Activated CD8-positive, alpha-beta T cell treated with anti-CD3 and anti-CD28 coated beads, Interleukin-2, amount 10 ng/mL, durations not matched to agents 7 days and 5 days (primary cell): ENCODE measurements at places on chromosomes 3 and 15. TPM values are rescaled to one million over a fixed set of nuclear protein-coding genes. Genes with fewer than 3 reads are reported as not detected.
A peak's percentile ranks its signal among the peaks of the same experiment; 100 is the strongest.

Gene ADAMTSL3
- total RNA-seq = not detected

Gene SERP1
- 83.4 TPM for total RNA-seq

GRCh38 chr3:37499061-37499785, 324.8 kb upstream of the LRRFIP2 start:
- no peaks in the 10 kb centered on the region for H3K36me3 ChIP-seq
- DNase-seq = no peak
- peaks cover 31% of the 10 kb centered on the region for H3K27me3 ChIP-seq
- peaks cover 10% of the 10 kb centered on the region for H3K4me1 ChIP-seq
- H3K27ac ChIP-seq = no peak overlapping the region
- no peak overlapping the region for H3K4me3 ChIP-seq

- no peaks in the 10 kb centered on the region for H3K36me3 ChIP-seq
- no peak overlapping the region for H3K27ac ChIP-seq
- H3K27me3 ChIP-seq = peaks cover 9% of the 10 kb centered on the region
- DNase-seq = peak; percentile 18
- H3K4me1 ChIP-seq = peaks cover 2% of the 10 kb centered on the region
Observed at GRCh38 chr3:48398701-48399386, 26.8 kb downstream of the FBXW12 start.

Gene EXD1
- total RNA-seq = not detected

Gene TIMP4
- total RNA-seq = not detected

- H3K27me3 ChIP-seq = no peaks in the 10 kb centered on the region
- H3K4me3 ChIP-seq = no peak overlapping the region
- no peaks in the 10 kb centered on the region for H3K36me3 ChIP-seq
- no peak overlapping the region for H3K27ac ChIP-seq
Observed at GRCh38 chr15:35288580-35288979, 203.5 kb upstream of the NANOGP8 start.

DNA sequence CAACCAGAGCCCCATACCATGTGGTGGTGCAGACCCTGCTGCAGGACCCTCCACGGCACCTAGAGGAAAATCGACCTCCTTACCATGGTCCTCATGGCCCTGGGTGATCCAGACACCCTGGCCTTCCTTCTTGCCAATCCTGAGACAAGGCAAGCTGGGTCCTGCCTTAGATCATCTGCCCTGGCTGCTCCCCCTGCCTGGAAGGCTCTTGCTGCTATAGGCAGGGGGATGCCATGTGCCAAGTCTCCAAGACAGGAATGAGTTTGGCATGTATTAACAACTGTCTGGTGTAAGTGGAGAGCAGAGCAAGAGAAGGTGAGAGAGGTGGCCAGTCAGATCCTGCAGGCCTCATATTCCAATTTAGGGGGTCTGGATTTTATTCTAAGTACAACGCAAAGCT, 7.5 kb downstream of the HEG1 start:
- peaks cover 44% of the 10 kb centered on the region for H3K36me3 ChIP-seq
- DNase-seq = no peak
- no peaks in the 10 kb centered on the region for H3K27me3 ChIP-seq
- peak overlapping the region; percentile 13 for H3K27ac ChIP-seq
- peaks cover 53% of the 10 kb centered on the region for H3K4me1 ChIP-seq
- no peak overlapping the region for H3K4me3 ChIP-seq

- peaks cover 77% of the 10 kb centered on the region for H3K27me3 ChIP-seq
- peaks cover 20% of the 10 kb centered on the region for H3K4me1 ChIP-seq
- no peak overlapping the region for H3K4me3 ChIP-seq
- peaks cover 12% of the 10 kb centered on the region for H3K36me3 ChIP-seq
Observed at GRCh38 chr15:37104424-37104981, 4.2 kb upstream of the MEIS2 start.
